ENCODE measurements at places on chromosomes 13 and 19.

DNA sequence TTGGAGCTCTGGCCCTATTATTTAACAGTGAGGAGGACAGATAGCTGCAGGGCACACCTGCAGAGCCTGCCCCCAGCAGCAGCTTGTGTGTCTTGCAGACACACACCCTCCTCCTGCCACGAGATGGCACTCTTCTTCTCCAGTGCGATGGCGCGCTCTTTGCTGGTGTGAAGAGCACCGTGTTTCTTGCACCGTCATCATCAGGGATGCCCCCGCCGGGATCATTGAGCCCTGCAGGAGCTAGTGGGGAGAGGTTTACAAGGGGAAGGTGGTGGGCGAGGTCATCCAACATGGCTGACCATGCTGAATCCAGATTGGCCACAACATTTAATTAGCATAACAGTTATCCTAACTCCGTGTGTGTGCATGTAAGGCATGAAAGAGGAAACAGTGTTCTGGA is 105.6 kb downstream of the RAB20 start:
- peak; percentile 4 for DNase-seq

GRCh38 chr19:1648920-1649541 is 3.4 kb downstream of the TCF3 start:
- DNase-seq = no peak

- no peak for DNase-seq
Observed at GRCh38 chr19:50739914-50740426, 16.8 kb downstream of the CLEC11A start.

DNA sequence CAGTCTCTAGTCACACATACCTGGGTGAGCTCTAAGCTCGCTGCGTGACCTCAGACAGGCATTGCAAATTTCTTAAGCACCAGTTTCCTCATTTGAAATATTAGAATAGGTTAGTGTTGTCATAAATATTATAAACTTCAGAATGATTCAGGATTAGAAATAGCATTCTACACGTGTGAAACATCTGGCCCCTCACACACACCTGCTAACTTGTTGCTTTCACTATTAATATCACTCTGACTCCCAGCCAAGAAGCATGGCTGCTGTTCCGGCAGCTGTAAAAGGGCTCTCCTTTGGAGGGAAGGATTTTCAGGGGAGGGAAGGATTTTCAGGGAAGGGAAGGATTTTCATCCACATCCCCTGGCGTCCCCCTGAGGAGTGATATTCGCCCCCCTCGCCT is 161.3 kb upstream of the GPR12 start:
- no peak for DNase-seq

DNA sequence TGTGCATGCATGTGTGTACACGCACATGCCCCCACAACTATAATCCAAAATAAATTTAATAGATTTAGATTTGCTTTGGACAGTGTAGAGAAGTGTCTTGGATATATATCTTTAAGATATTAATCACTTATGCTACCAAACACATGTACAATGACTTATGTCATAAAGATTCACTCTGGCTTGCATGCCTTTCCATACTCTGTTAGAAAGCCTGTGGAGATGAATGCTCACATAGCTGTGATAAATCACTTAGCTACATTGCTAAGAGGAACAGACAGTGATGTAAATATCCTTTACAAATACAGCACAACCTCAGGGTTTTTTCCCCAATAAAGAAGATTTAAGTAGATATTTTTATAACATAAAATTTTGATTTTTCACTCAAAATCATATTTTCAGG is 2484.8 kb upstream of the PCDH20 start:
- DNase-seq = no peak

DNA sequence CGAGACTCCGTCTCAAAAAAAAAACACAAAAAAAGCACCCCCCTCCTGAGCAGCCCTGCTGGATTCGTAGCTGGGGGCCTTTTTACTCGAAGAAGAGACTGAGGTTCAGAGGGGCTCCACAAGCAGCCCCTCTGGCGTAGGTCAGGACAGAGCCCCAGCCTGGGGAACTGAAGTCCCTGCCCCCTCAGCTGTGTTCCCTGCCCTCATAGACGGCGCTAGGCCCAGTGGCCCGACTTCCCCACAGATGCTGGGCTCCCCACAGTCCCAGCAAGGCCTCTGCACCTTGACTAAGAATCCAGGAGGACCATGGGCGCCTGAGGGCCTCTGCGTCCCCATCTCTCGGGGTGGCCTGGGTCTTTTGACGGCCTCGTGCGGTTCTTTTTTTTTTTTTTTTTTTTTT is 1.1 kb upstream of the MISP start:
- DNase-seq = no peak

DNA sequence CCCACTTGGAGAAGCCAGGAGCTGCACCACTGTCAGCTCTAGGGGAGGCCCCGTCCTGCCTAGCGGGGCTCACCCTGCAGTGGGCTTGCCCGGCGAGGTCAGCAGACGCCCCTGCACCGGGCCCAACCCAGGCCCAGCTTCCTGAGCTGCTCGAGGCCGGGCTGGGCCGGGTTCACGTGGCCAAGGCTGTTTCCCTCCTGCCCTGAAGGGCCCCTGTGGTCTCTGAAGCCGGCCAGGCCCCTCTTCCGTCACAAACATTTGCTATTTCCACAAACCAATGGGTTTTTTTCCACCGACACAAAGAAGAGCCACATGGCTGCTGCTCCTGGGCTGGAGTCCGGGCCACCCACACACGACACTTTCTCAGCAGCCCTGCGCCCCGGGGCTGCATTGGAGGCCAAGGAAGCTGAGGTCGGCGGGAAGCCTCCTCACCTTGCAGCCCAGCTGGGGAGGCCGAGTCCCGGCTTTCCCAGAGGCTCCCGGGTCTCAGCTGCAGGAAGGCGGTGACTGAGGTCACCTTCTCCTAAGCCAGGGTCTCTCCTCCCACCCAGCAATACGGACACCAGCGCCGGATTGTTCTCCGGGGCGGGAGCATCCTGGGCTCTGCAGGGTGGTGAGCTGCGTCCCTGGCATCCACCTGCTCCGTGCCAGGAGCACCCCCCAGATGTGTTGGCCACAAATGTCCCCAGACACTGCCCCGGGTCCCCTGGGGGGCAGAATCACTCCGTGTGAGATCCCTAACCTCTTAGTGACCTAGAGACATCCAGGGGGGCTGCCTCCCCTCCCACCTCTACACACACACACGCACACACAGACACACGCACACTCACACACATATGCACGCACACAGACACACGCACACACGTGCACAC is 80.5 kb downstream of the GADD45B start:
- DNase-seq = no peak

- no peak for DNase-seq
Observed at GRCh38 chr13:78593652-78594455, 9.5 kb downstream of the POU4F1 start.

DNA sequence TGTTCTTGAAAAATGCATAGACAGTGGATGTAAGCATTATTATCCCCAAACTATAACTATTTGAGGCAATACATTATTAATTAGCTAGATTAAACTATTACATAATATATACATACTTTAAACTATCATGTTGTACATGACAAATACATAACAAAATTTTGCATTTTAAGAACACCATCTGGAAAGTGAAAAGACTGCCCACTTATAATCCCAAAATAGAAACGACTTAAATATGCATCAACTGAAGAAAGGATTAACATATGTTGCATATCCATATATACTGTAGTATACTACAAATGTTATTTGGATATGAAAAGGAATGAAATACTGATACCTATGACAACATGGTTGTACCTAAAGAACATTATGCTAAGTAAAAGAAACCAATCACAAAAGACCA is 700.8 kb upstream of the SPRY2 start:
- DNase-seq = no peak

GRCh38 chr13:22944378-22944777 is 236.4 kb upstream of the SGCG start:
- no peak for DNase-seq

- DNase-seq = no peak
Observed at GRCh38 chr13:39132286-39133230, 94.3 kb downstream of the NHLRC3 start.

DNA sequence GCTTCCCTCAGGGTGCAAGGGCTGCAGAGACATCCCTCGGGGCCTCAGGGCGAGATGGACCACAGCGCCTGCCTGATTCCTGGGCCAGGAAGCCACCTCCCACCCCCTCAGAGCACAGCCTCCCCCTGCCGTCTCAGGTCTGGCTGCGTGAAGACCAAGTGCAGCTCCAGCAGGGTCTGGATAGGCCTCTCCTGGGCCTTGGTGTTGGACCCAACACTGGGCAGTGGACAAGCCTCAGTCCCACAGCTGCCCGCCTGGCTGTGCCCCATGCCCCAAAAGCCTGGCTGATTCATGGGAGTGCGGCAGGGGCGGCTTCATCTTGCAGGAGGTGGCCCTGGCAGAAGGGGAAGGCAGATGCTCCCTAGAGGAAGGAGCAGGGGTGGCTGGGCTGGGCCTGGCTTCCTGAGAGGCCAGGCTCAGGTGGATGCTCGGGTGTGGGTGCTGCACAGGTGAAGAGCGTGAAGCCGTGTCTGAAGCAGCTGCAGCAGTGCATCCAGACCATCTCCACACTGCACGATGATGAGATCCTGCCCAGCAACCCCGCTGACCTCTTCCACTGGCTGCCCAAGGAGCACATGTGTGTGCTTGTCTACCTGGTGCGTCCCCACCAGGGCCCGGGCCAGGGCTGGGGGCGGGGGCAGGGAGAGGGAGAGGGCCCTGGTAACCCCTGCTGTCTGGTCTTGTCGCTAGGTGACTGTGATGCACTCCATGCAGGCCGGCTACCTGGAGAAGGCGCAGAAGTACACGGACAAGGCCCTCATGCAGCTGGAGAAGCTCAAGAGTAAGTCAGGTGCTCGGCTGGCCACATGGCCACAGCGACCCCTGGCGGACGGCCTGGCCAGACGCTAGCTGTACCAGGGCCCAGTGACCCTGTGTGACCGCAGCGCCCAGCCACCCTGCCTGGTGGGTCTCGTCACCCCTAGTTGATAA is 21.7 kb downstream of the MAU2 start:
- DNase-seq = no peak

DNA sequence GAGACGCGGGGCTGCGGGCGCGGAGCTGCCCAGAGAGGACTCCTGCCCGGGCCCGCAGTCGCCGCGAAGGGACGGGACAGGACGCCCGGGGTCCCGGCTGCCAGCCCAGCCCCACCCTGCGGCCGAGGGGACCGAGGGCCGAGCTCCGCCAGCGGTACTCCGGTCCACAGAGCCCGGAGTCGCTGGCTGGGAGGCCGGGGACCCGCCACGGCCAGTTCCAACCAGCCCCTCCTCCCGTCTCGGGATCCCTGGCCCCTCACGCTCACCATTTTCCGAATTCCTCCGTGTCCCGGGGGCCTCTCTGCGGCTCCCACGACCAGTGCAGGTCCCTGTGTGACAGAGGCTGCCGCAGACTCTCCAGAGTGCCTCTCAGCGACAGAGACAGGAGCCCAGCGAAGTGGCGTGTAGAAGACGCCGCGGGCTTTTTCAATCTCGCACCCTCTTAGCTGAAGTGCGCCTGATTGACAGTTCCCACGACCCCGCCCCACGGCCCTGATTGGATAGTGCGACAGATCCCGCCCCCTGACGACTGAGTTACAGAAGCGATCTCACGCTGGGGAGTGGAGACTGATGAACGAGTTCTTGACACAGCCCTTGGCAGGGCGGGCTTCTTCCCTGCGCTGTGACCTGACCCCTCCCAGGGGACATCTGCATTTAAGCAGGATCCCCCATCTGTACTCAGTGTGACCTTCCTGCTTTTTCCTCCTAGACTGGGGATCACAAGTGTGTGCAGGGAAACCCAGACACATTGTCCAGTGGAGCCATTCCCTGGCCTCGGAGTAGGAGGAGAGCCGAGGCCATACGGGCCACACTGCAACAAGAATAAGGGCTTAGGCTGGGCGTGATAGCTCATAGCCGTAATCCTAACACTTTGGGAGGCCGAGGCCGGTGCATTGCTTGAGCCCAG is 44.0 kb downstream of the ZNF823 start:
- peak; percentile 50 for DNase-seq

DNA sequence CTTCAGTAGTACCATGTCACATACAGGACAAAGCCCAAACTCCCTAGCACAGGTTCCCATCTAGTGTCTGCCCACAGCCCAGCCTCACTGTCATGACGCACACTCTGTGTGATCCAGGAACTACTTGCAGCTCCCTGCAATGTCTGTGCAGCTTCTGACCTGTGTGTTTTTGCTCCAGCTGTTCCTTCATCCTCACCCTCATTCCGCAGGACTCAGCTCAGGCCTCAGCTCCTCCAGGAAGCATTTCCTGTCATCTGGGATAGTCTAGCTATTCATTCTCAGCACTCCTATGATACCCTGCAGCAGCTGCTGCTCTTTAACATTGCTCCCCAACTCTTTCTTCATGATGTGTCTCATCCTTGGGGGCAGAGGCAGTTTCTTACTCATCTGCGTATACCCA is 56.1 kb downstream of the ENOX1 start:
- no peak for DNase-seq

GRCh38 chr13:31982124-31982523 is 49.5 kb upstream of the FRY start:
- DNase-seq = no peak

DNA sequence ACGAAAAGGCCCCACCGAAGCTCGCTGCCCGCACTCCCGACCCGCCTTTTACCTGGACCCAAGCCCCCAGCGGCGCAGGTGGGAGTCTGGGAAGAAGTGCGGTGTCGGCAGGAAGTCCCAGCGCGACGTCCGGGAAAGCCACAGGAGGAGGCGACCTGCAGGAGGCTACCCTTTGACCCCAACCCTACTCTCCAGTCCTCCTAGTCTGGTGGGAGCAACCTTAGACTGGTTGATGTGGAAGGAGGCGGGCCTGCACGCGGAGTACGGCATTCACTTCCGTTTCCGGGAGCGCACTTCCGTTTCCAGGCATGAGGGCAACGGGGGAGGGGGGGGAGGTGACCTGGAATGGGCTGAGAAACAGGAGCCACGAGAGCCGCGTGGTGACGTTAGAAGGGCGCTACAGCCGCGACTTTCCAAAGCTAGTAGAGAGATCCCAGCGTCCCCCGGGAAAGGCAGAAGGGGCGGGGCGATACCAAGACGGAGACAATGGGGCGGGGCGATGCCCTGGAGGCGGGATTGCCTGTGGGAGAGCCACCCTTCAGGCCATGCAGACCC is 28.5 kb downstream of the ZNF266 start:
- DNase-seq = no peak

DNA sequence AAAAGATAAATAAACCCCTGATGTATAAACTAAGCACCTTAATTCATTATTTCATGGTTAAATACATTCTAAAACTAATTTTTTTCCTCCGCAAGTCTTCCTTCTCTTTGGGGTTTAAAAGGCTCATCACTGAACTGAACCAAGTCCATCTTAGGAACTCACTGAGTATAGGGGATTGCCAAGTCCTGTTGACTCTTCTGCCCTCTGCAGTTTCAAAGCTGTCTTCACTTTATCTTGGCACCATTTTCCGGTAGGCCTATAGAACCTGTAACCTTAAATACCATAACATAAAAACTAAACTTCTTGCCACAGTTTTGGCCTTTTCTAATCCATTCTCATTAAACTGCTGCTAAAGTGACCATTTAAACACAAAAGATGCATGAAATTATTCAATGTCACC is 66.5 kb upstream of the USPL1 start:
- DNase-seq = no peak

GRCh38 chr13:49213539-49213938 is 6.6 kb upstream of the MLNR start:
- DNase-seq = no peak

DNA sequence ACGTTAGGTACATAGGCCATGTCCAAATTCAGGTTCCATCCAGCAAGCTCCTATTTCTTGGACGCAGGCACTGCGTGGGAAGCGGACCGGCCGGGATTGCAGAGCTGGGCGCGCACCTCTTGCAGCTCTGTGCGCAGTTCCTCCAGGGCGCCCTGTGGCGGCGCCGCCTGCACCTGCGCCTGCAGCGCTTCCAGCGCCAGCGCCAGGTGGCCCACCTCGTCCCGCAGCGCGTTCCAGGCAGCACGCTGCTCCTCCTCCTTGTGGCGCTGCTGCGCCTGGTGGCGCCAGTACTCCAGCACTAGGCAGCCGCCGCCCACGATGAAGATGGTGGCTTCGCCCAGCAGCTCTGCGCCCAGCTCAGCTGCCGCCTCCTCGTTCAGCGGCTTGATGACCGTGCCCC is 31.1 kb downstream of the OPA3 start:
- no peak for DNase-seq

All from effector memory CD4-positive, alpha-beta T cell (primary cell).